ENCODE measurements at places on chromosomes 3 and 15.

GRCh38 chr15:59185725-59186124, 20.9 kb upstream of the LDHAL6B start:
- no peak for DNase-seq

GRCh38 chr15:40562691-40563090, 2.2 kb downstream of the CCDC32 start:
- no peak for DNase-seq

DNA sequence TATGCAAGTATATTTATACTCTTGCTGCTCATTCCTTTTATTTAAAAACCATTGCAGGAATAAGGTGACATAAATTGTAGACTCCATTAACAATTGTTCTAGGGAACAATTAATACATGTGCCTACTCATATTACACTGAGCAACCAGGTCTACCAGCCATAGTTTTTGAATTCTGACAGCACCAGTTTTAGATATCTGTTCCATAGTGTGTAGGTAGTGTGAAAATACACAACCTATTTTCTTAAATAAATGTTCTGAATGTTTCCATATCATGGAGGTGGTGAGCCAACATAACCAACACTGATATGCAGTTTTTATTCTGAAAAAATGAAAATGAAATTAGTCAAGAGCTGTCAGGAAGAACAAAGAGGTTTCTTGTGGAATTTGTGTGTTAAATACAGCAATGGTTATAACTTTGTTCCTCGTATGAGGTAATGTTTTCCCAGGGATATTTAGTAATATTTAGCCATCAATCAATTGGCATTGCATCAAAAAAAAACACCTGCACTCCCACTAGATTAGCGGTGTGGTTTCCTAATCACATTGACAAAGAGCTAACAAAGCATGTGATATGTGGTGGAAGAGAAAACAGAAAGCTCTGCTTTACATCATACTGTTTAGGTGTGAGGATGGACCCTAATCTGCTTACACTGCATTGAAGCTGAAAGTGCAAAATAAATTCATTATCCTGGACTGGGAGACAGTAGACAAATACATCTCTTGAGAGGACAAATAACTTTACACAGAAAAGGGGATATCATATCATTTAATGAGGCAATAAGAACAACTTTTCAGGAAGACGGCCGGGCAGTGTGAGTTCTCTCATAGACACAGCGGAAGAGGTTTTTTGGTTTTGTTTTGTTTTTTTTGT, 369.5 kb upstream of the THBS1 start:
- no peak for DNase-seq

DNA sequence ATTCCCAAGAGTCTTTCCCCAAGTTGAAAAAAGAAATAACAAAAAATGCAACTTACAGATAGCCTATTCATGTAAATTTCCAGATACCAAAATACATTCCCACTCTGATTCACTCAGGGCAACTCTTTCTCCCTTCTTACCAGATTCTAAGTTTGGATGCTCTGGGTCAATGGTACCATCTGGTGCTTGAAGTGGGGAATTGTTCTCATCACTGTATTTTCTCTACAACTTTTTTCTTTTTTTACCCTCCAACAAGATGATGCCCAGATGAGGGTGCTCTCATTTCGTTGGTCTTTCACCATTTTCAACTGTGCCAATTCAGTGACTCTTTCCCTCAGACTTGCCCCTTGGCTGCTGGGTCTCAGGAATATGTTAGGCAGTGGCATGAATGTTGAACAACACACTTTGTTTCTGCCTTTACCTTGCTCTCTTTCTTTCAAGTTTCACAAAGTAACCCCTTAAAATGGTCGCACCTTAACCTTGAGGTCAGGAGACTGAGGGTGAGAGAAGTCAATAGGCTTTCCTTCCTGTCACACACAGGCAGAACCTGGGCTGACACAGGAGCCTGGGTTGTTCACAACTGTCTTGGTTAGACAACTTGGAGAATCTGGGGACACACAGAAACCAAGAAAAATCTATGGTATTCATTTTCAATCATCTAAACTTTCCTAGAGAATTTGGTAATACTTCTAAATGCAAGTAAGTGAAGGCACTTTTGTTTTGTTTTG, 330.7 kb upstream of the SLCO3A1 start:
- DNase-seq, result no peak

DNA sequence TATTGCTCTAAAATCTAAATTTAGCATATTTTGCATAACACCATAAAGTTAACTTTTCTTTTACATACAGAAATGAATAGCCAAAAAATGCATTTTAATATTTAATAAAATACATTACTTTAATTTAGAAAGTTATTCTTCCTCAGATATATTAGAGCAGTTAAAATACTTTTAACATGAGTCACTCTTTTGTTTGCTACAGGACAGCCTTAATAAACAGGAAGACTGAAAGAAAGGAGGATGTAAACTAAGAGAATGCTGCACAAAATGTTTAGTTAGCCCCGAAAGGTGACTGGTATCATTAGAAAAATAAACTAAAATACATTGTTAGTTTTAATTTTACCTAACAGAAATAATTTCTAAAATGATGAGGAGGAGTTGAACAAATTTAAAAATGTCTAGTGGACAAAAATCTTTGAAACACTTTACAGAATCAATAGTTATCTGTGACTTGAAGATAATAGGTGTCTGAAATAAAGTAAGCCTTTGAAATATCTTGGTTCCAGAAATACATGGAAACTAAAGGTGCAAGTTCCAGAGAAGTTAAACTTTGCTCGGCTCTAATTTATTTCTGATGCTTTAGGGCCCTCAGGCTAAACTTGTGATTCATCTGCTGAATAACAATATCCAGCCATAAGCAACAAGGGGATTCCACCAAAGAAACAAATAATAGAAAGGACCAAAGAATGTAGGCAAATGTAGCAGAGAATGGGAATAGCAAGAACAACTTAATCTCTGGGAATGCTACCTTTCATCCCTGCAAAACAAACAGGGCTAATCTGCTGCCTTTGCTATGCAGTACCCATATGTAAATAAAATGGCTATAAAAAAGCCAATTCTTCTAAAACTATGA, 138.3 kb upstream of the UBP1 start:
- peak; percentile 47 for DNase-seq

All from lung microvascular endothelial cell (primary cell).